ENCODE measurements at places on chromosomes 2 and 18.

- DNase-seq: no peak
Measured at GRCh38 chr18:63843008-63843407, 44.5 kb upstream of the SERPINB2 start.

GRCh38 chr2:46351750-46352138, 54.5 kb downstream of the EPAS1 start:
- DNase-seq: no peak

DNA sequence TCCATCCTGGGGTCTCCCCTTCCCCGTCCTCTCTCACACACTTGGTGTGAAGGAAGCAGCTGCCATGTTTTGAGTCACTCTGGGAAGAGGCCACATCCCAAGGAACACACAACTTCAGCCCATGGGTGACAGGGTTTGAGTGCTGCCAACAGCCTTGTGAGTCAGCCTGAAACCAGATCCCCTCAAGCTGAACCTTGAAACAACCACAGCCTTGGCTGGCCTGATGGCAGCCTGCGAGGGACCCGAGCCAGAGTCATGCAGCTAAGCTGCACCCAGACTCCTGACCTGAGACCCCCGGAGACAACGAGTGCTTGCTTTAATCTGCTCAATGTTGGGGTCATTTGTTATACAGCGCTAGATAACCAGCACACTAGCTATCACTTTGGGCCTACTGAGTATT, 19.3 kb upstream of the MC2R start:
- DNase-seq: no peak

DNA sequence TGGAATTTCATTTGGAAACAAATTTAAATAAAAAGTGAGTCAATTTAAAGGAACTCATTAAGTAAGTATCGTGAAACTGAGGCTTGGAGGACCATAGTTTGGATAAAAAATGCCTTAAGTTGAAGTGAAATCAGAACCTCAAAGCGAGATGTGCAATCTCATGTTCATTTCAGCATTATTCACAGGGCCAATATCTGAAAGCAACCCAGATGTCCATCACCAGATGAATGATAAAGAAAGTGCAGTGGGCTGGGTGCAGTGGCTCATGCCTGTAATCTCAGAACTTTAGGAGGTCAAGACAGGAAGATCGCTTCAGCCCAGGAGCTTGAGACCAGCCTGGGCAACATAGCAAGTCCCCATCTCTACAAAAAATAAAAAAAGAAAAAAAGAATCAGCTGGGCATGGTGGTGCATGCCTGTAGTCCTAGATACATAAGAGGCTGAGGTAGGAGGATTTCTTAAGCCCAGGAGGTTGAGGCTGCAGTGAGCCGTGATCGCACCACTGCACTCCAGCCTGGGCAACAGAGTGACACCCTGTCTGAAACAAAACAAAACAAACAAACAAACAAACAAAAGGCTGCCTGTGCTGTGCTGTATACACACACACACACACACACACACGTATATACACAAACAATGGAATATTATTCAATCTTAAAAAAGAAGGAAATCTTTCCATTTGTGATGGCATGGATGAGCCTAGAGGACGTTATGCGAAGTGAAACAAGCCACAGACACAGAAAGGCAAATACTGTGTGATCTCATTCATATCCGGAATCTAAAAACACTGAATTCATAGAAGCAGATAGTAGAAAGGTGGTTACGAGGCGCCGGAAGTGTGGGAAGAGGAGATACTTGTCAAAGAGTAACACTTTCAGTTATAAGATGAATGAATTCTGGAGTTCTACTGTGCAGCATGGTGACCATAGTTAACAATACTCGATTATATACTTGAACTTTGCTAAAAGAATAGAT, 14.5 kb downstream of the SH3RF3 start:
- no peak for DNase-seq

GRCh38 chr2:98385050-98385699, 38.9 kb downstream of the CNGA3 start:
- DNase-seq: no peak

DNA sequence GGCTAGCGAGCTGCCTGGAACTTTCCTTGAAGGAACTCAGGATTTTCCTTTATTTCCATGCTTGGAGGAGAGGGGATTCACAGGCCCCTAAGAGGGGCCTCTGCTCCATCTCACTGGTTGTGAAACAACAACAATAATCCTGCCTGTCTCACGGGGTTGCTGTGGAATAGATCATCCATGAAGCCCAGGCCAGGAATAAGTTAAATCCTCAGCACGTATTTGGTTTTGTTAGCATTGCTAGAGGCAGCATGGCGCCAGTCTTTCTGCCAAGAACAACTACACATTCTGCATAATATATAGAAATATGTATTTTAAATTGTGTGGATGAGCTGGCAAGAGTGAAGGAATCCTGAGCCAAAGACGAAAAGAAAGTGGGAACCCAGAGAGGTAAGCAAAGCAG, 80.8 kb upstream of the L3MBTL4 start:
- no peak for DNase-seq

DNA sequence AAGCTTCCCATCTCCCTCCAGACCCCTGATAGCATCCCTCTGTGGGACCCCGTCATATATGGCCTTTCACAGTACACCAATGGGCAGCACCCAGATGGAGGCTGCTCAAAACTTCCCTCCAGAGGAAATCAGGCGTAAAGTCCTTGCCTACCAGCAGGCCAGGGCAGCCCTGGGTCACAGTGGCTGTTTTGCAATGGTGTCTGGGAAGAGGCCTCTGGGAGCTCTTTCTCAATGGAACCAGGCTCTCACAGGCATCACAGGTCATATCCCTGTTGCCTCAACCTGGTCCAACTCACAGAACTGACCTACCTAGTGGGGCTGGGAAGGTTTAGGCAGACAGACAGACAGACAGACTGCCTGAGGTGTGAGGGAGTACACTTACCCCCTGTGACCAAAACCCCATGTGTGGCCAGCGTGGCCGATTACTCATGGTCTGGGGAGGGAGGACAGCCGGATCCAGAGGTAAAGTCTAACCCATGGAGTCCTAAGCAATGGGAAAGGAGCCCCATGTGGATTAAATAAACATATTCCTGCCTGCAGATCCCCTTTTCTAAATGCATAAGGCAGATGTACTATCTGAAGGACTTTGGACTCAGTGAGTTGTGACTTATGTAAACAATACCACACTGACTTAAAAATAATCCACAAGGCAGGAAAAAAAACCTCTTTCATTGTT, 58.2 kb downstream of the BCL2L11 start:
- DNase-seq: no peak

DNA sequence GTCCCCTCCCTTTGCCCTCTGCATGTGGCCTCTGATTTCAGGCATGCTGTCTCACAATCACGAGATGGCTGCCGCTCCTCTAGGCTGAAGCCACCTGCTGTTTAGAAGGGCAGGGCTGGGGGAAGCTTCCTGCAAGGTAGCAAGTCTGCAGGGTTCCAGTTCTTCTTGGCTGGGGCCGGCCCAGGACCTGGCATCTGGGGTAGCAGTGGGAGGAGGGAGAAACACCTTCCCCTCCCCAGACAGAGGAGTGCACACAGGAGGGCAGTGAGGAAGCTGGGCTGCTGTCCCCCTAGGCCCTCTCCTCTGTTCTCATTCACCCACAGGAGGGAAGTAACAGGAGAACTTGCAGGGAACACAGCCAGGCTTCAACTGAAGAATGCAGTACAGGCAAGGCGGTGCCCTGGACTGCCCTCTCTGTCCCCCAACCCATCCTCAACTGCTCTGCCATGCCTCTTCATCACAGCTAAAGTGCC, 345.9 kb upstream of the HS6ST1 start:
- no peak for DNase-seq

DNA sequence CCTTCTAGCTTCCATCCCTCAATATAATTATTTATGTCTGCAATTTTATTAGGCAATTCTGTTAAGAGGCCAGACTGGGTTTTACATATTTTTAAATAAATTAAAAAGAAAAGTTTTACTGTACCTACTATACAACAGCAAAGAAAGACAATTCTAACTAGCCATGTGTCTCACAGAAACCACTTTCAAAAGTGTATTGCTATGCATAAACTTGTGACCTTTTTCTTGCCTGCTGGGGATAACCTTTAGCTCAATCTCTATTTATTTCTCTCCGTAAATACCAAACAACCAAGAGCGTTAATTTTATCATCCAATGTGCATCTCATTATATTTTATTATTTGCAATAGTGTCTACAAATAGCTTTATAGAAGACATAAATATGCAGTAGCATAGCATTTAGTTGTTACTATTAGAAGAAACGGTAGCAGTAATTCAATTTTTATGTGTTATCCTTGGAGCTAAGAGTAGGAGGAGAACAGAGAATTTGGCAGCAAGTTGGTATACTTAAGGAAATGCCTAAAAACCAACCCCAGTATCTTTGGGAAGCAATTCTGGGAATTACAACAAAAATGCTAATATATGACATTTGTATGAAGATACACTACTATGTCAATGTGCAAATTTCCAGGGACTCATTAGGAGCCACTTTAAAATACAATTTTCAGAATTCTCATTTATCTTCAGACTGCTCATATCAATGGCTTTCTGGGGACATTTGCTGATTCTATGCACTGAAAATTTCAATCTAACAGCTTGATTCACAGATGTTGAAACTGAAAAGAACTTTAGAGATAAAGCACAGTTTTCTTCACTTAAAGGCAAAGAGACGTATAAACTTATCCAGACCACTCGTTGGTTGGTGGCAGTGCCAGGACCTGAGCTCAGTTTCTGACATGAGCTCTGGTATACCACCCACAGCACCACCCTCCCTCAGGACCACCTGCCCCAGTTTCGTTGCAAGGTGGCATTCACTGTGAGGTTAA, 23.0 kb upstream of the RTN4 start:
- DNase-seq: no peak

DNA sequence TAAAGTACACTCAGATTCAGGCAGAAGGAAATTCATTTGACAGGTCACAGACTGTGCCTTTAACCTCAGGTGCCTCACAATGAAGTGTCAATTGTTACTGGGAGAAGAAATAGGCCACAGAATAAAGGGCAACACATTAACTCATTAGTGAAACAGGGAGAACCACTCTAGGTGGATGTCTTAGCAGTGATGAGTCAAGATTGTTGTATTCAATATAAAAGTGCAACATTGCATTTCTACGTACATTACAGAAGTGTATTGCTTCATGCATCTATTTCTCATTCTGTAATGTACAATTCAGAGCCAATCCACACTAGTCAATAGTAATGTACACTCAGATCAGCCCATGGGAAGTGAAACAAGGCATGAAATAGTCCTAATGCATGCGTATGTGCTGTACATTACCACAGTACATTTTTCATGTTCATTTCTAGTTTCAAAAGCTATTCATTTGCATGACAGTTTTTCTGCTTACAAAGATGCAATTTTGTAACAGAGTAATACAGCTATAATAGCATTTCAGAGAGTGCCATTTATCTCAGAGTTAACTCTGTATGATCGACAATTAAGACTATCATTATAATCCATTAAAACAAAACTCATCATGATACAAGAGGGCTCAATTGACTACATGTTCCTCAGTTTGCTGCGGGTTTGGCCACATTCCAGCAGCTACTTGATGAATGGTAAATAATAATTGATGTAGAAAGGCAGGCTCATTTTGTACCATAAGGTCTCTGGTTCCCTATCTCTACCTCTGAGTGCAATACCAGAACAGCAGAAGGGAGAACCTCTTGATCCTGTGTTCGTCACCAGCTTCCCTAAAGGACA, 12.2 kb upstream of the ARL5A start:
- no peak for DNase-seq

- no peak for DNase-seq
Measured at GRCh38 chr2:111005821-111006220, 114.9 kb upstream of the BCL2L11 start.

DNA sequence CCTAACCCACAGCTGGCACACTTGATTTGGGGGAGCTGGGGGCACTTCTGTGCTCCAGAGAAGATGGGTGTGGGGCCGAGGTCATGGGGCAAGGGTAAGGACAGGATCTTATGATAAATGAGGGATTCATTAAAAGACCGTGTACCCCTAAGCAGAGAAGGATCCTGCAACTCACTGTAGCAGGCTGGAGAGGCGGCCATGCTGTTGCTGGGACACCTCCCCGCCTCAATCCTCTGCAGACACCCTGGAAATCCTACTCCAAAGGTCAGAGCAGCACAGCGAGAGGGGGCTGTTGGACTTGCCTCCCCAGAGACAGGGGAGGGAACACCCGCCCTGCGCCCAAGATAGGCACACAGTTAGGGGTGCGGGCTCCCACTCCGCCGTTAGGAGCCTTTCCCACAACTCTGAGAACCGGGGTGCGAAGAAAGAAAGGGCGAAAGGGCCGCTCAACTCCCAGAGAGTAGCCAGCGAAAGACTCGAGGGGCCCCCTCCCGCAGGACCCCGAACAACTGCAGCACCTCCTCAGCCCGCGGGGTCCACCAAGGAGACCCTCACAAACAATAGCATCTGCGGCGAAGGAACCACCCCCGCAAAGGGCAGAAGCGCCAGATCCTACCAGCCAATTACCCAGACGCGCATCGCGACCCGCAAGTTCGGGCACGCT, 1.4 kb downstream of the PARD6G start:
- no peak for DNase-seq

- DNase-seq: no peak
Measured at GRCh38 chr2:127463155-127463991, 45.1 kb downstream of the PROC start.

DNA sequence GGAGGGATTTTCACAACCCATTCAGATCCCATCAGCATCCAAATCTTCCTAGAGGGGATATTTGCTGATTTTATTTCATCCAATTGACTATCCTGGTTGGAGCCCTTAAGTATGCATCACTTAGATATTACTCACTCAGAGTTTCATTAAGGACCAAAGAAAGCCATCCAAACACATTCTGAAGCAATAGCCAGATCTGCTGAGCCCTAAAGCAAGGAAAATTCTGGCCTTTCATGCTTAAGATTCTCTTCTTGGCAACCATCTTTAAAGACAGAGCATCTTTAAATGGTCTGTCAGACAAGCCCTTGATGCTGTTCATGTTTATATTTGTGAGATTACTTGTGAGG, 40.9 kb upstream of the C1D start:
- no peak for DNase-seq

- no peak for DNase-seq
Measured at GRCh38 chr2:31950946-31951562, 59.8 kb downstream of the MEMO1 start.

- no peak for DNase-seq
Measured at GRCh38 chr18:35005963-35006577, 35.1 kb upstream of the MAPRE2 start.

DNA sequence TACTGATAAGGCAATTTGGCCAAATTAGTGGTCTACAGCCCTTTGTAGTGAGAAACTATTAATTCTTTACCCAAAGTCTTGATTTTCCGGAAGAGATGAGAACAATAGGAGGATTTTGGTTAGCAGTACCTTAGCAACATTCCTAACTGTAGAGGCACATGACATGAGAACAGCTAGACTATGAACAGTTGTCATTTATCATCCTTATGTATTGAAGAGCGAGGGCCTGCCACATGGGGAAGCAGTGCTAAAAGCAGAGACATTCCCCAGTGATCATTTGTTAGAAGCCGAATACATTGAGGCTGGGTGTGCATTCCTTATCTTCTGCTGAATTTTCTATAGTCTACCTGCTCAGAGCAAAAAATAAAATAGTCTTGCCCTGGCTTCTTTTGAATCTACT, 65.2 kb downstream of the RBBP8 start:
- no peak for DNase-seq
